Non-pigmented ciliary epithelial cell (primary cell): ENCODE measurements at places on chromosomes 7 and 10.

DNA sequence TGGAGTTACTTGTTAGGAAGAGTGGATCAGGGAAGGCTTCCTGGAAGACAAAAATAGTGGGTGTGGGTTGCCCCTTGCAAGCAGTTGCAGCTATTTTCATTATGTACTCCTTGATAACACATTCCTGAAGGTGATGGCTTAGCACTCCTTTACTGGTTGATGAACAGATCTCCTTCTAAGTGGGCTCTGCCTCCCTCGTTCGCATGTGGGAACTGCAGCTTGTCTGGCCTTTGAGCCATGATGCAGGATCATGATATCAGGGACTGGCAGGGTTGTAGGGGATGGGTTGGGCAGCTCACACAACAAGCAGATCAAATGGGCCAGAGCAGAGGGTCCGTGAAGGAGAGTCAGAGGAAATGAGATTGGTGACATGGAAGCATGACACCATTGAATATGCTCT is 28.8 kb upstream of the LRRC4 start:
- no peak for DNase-seq

GRCh38 chr10:50653142-50653541 is 29.4 kb upstream of the SGMS1 start:
- peak; percentile 3 for DNase-seq

DNA sequence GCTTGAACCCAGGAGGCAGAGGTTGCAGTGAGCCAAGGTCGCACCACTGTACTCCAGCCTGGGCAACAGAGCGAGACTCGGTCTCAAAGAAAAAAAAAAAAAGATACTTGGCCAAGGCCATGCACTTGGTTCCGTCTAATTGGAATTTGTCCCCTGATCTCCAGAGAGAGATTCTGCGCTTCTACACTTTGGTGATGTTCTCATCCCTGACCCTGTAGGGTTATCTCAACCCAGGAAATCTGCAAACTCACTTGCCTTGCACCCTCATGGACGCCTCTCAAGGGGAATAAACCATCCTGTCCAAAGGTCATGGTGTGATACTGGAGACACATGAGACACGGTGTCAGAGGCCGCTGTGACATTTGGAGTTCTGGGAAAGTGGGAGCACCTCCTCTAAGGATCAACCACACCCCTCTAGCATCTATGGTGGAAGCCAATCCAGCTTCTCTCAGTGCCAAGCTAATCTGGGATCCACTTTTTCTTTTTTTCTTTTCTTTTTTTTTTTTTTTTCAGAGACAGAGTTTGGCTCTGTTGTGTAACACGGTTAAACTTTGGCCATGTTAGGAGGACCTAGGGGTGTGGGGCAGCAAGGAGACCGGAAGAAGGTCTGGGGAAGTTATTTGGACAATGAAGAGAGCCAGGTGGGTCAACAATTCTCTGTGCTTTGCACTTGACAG is 7.8 kb upstream of the POR start:
- DNase-seq, result no peak

DNA sequence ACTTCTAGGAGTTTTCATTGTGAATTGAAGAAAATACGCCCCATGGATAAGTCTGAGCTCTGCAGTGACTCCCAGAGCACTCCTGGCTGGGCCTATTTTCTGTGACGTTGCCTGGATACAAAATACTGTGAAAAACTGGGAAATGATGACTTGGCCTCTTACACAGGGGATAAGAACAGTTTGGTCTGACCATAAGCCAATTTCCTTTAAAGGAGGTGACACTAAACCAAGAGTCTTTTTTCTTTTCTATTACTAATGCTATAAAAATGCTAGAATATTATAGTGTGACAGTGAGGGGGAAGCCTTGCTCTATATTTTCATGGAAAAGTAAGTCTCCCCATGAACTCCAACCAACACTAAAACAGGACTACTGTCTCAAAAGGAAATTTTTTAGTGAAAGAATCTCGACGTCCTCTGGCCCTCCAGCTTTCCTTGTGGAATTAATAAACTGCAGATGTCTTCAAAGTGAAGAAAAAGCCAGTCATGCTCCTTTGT is 45.5 kb downstream of the MYOF start:
- peak; percentile 95 for DNase-seq

DNA sequence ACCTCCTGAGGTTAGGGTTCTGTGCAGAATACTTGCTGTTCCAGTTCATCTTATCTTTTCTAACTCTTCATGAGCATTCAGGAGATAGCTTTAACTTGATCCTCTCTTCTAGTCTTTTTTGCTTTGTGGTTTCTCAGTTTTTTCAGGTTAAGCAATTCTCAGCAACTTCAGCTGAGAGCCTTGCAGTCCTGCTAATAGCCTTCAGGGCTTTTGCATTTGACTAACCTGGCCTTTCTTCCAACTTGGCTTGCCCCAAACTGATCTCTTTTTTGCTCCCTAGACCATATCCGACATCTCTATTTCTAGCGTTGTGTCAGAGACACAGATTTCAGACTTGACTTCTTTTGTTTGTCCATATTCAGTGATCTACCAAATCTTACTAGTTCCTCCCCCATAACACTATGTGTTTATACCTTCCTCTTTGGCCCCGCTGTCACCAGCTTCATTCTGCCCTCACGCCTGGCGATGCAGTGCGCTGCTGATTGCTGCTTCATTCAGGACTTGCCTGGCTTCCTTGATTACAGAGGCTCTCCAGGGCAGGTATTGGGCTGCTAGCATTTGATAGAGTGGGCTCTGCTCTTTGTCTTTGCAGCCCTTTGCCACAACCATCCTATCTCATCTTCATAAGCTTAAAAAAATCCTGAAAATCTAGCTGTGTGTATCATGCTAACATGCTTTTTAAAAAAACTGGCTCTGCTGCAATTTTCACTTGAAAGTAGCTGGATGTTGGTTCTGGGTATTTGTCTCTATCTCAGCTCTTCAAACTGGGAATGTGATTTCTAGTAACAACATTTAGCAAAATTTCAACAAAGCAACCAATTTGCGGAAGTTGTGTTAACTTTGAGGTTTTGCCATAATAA is 9.6 kb downstream of the CUL1 start:
- DNase-seq, result no peak

- DNase-seq, result no peak
These were observed 139.4 kb downstream of the SEMA3C start for GRCh38 chr7:80779456-80779855.

DNA sequence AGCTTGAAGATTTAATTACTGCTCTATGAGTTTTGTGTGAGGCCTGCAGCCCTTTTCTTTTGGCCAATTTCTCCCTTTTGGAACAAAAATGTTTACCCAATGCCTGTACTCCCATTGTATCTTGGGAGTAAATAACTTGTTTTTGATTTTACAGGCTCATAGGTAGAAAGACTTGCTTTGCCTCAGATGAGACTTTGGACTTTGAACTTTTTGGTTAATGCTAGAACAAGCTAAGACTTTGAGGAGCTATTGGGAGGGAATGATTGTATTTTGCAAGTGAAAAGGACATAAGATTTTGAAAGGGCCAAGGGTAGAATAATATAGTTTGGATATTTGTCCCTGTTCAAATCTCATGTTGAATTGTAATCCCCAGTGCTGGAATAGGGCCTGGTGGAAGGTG is 152.0 kb downstream of the MAGI2 start:
- no peak for DNase-seq

GRCh38 chr7:105975770-105976417 is 12.8 kb downstream of the CDHR3 start:
- DNase-seq, result no peak

DNA sequence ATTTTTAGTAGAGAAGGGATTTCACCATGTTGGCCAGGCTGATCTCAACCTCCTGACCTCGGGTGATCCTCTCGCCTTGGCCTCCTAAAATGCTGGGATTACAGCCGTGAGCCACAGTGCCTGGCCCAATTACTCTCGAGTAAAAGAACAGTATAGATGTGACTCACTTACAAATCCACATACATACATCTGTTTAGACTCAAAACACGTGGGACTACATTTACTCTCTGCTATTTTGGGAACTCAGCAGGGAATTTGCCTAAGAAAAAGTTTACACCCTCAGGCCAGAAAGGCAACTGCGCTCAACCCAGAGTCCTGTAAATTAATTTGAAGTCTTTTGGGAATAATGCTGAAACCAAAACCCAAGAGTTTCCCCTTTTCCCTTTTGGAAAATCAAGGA is 289.7 kb downstream of the KLF6 start:
- no peak for DNase-seq

- no peak for DNase-seq
These were observed 4.1 kb downstream of the MMS19 start for GRCh38 chr10:97494151-97494550.

DNA sequence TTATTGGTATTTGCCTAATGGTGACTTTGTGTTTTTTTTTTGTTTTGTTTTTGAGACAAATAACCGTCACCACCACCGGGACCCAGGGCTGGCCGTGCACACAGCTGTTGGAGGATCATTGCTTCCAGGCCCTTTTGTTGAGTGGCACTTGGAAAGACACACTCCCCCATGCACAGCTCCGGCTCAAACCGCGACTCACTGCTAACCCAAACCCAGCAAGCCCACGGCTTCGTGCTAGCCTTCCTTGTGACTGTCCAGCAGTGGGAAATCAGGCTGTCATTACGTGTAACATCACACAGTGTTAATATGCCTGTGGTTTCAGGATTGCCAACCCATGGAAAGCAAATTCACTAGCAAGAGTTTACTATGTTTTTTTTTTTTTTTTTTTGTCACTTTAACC is 17.4 kb downstream of the BNIP3 start:
- no peak for DNase-seq

DNA sequence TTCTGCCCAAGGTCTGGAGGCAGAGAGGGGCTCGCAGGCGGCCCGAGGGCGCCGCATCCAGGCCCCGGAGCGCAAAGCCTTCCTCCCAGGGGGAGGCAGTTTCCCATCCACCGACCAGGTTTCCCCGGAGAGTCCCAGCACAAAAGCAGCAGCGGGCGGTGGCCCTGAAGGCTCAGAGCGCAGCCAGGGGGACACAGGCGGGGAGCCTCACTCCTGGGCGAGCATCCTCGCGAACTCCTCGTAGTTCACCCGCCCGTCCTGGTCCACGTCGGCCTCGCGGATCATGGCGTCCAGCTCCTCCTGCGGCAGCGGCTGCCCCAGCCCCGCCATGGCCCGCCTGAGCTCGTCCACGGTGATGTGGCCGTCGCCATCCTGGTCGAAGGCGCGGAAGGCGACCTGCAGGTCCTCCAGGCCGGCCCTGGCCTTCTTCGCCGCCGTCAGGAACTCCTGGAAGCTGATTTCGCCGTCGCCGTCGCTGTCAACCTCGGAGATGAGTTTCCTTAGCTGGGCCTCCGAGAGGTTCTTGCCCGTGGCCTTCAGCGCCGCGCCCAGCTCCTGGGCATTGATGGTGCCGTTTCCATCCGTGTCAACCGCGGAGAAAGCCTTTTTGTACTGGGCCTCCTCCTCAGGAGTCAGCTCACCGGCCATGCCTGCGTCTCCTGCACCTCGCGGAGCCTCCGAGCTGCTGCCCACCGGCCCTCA is 428 bp downstream of the CALML5 start:
- DNase-seq, result no peak

GRCh38 chr10:78222096-78222790 is 188.6 kb downstream of the RPS24 start:
- no peak for DNase-seq

GRCh38 chr7:156950381-156950858 is 908 bp downstream of the NOM1 start:
- DNase-seq, result no peak

GRCh38 chr7:117630501-117630900 is 150.7 kb downstream of the CFTR start:
- DNase-seq, result no peak

DNA sequence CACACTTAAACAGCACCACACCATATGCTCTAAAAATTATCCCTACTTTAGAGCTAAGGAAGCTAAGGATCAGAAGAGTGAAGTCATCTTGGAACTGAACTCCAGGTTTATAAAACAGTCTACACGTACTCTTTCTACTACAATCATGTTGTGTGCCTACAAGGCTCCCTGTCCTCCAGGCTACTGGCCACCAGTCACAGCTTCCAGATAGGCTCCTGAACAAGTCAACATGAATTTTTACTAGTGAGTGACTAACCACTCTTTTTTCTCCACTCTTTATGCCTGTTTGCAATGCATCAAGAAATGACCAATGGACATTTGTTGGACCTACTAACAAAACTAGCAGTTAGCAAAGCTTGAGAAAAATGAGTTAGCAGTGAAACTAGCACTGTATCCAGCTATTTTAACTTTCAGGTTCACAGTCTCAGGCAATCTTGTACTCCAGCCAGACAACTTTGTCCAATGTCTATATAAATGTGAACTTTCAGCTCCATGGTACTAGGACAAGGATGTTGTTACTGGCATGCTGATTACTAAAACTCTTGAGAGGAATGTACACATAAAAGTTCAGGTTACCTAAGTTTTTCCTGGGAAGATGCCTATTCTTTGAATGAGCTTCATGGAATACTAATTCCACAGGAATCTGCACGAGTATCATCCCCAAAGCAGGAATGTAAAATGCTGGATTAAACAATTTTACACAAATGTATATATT is 180.0 kb downstream of the BTAF1 start:
- DNase-seq, result no peak

- DNase-seq, result no peak
These were observed 29.2 kb upstream of the AP5Z1 start for GRCh38 chr7:4745971-4746919.

GRCh38 chr10:48547981-48548380 is 56.9 kb downstream of the ARHGAP22 start:
- DNase-seq, result no peak

DNA sequence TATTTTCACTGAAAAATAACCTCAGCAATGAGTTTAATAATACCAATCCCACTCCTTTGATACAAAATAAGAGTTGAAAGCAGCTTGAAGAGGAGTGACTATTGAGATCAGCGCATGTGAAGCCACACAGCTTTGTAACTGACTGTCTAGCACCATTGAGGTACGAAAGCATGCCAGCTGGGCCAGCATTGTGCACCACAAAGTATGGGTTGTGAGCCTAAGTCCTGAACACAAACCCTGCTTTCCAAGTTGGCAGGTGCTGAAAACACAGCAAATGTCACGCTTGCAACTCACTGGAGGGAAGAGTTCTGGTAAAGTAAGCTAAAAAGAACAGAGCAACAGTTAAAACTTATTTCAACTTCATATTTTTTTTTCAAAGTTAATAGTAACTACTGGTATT is 4.0 kb upstream of the FAM53B start:
- no peak for DNase-seq
